ENCODE measurements at places on chromosomes 12 and 14.

- no peak for DNase-seq
These were observed 15.4 kb upstream of the OAS1 start for GRCh38 chr12:112891093-112892024.

GRCh38 chr12:65623507-65623906, 200.8 kb upstream of the HMGA2 start:
- DNase-seq, result no peak

DNA sequence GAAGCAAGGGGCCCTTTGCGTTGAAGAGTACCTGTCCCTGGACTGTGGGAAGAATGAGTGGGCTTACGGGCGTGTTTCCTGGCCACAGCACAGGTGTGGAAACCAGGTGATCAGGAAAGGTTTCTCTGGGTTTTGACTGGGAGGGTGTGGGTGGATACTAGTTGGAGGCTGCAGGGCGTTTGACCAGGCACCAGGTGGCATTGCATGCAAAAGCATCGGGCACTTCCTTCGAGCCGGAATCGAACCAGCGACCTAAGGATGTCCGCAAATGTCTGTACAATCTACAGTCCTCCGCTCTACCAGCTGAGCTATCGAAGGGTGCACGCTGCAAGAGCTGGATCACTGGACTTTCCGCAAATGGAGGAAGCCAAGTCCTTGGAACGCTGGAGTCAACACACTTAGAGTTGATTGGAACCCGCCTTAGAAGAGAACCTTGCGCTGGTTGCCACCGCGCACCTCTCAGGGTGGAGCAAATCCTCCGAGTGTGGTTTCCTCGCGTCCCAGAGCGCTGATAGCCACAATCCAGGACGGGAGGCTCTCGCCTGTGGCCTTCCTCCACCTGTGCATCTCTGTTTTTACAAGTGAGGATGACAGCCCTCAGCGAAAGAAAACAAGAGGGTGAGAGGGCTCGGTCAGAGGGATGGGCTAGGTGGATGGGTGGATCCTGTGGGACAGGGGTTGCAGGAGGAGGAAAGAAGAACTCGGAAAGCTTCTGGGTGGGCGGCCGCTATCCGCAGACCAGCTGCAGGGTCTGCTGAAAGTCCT, 21.2 kb upstream of the RNASE4 start:
- peak; percentile 56 for DNase-seq

DNA sequence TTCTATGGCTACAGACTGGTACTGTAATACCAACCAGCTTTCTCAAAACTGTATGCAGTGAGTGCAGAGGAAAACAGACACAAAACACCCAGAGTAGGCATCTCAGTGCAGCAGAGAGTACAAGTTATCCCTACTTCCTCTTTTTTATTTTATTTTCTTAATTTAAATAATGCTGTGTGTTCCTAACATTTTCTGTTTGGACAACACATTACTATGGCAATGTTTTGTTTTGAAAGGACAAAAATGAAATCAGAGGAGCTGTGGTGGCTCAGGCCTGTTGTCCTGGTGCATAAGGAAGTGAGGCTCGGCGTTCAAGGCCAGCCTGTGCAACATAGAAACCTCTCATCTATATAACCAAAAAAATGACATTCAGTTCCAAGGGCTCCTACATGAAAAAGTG, 33.7 kb upstream of the SELPLG start:
- DNase-seq, result no peak

GRCh38 chr14:59882957-59883356, 12.4 kb upstream of the RTN1 start:
- DNase-seq, result no peak

DNA sequence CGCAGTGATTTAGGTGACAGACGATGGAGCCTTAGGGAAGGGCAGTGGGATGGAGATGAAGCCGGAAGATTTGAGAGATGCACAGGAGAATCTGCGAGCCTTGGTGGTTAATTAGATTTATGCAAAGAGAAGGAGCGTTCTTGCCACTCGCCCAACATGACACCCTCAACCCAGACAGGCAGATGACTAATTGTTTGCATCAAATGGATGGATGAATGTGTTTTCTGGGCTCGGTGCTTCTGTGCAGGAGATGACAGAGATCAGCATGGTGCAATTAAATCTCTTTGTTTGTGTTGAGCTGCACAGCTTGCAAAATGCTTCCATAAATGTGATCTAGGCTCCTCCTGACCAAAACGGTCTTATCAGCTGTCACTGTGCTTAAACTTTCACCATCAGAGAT, 202.3 kb upstream of the PRMT8 start:
- DNase-seq, result no peak

DNA sequence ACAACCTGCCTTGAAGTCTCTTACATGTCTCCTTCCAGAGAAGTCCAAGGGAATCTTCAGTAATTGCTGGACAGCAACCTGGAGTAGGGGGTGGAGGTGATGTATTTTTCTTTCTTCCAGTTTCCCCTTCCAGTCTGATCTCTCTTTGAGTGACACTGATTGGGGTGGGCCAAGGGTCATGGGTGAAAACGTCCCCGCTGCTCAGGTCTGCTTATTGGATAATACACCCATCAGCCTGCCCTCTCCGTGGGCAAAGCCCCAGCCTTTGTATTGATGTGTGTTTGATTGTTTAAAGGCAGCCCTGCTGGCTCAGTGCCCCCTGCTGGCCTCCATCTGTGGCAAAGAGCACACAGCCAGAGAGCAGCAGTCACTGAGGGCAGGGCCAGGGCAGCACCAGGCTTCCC, 35.7 kb upstream of the ATP2A2 start:
- DNase-seq, result peak; percentile 7

DNA sequence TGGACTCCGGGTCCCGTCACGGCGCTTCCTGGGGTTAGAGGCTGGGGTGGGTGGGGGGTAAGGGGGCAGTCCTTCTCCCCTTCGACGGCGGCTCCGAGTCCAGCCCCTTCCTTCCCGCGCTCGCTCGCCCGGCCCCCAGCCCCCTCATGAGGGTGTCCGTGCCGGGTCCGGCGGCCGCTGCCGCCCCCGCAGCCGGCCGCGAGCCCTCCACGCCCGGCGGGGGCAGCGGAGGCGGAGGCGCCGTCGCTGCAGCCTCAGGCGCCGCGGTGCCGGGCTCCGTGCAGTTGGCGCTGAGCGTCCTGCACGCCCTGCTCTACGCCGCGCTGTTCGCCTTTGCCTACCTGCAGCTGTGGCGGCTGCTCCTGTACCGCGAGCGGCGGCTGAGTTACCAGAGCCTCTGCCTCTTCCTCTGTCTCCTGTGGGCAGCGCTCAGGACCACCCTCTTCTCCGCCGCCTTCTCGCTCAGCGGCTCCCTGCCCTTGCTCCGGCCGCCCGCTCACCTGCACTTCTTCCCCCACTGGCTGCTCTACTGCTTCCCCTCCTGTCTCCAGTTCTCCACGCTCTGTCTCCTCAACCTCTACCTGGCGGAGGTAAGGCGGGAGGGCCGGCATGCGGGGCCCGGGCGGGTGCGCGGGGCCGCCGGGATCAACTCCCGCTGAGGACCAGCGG, 500 bp downstream of the GPR137C start:
- DNase-seq, result peak; percentile 12

- peak; percentile 76 for DNase-seq
These were observed at the start of gene GLIPR1L2 for GRCh38 chr12:75390899-75391538. GLIPR1L2 (plus strand) TSS chr12:75391089; CDS start chr12:75391117, 28 bp downstream.

GRCh38 chr12:114834621-114835020, 150.6 kb upstream of the TBX3 start:
- no peak for DNase-seq

GRCh38 chr12:107304588-107305532, 211.5 kb upstream of the CRY1 start:
- DNase-seq, result no peak

GRCh38 chr14:101475456-101476257, 85.6 kb upstream of the DIO3 start:
- DNase-seq, result no peak
